Effector CD8-positive, alpha-beta T cell (primary cell): ENCODE measurements at places on chromosomes 1 and 21.

DNA sequence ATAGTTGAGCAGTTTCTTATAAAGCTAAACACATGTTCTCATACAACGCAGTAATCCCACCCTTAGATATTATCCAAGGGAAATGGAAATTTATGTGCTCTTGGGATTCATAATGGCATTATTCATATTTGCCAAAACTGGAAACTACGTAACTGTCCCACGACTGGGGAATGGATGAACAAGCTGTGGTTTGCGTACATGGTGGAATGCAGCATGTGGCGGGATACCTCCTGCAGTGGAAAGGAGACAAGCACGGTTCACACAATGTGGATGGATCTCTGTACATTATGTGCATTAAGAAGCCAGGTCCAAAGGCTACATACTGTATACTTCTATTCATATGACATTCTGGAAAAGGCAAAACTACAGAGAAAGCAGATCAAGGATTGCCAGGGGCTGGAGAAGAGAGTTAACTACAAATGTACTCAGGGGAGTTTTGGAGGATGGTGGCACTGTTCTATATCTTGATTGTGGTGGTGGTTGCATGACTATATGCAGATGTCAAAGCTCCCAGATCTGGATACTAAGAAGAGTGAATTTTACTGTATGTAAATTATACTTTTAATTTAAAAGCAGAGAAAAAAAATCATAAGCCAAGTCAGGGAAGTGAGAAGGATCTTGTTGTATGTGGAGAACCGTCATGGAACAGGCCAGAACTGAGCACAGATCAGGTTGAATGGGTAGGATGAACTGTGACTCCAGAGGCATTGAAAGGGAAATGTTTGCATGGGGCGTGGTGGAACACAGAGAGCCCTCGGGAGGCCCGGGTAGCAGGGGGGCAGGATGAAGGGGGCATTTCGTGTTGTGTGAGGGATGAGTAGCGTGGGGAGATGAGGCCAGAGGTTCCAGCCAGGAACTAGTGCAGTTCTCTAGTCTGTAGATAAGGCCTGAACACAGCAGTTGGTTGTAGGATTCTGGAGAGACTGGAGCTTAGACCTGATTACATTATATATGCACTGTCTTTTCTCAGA lies 90.7 kb downstream of the GALNT2 start:
- DNase-seq, result no peak

DNA sequence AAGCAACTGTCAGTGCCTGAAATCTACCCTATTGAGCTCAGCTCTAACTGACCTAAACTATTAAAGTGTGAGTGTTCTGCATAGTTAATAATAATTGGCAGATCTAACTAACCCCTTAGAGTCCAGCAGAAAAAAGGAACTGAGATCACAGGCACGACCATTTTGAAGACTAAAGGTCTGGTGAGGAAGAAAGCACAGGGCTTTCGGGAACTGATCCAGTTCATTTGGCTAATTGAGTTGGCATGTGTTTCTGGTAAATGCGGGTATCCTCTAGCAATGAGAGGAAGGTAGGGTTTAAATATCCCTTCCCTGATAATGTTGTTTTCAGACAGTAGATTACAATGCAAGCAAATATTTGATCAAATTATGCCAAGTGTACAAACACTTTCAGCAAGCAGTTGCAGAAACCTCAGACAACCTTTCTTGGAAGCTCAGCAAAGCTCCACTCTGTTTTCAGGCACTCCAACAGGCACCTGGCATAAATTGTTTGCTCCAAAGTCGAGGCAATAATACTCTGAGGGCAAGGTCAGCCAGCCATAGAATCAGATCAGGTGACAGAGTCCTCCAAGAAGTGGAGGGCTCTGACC lies 100.8 kb downstream of the KCNK1 start:
- no peak for DNase-seq

GRCh38 chr1:26350701-26351589 lies 3.0 kb downstream of the CRYBG2 start:
- no peak for DNase-seq

- no peak for DNase-seq
Measured at GRCh38 chr1:153774780-153775457, at the start of gene SLC27A3. TSS of gene SLC27A3 (plus strand) at chr1:153775407. CDS start at chr1:153775498, 91 bp downstream.
